Hepatic stellate cell (primary cell): ENCODE measurements at places on chromosomes 7 and 10.

DNA sequence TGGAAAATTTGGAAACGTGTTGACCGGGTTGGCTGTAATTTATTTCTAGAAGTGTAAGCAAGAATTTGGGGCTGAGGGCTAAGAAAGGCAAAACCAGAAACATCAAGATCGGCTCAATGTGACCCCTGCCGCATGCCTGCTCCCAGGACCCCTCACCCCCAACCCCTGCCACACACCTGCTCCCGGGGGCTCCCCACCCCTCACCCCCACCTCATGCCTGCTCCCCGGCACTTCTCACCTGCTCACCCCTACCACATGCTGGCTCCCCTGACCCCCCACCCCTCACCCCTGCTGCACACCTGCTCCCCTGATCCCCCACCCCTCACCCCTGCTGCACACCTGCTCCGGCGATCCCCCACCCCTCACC is 19.0 kb upstream of the CFAP46 start:
- DNase-seq = no peak

- DNase-seq = no peak
Measured at GRCh38 chr10:128883231-128884032, 583.6 kb upstream of the MGMT start.

GRCh38 chr10:3729397-3729976 is 55.5 kb downstream of the KLF6 start:
- no peak for DNase-seq

DNA sequence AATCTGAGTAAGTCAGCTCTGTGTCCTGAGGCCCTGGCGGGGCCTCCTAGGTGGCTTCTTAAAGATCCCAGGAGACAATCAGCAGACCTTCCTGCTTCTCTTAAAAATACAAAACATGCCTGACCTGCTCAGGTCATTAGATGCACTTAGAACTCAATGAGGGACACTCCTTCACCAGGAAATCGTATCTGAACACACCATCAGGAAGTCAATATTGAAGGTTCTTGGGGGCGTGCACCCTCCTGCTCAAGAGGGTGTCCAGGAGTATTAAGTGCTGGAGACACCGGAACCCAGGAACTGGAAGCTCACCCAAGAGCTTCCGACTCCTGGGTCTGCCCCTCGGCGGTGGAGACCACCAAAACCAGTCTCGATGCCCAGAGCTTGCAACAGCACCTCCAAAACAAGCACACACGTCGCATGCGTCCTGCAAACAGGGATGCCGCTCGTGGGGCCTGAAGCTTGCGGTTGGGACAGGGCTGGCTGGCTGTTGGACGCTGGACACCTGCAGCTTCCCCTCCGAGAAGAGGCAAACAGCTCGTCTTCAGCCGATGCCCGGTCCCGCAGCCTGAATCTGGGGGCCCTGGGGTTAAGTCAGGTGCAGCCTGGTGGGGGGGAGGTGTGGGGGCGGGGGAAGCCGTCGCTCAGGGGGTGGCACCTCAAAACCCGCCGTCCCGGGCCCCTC is 803 bp downstream of the RAPGEF5 start:
- no peak for DNase-seq

DNA sequence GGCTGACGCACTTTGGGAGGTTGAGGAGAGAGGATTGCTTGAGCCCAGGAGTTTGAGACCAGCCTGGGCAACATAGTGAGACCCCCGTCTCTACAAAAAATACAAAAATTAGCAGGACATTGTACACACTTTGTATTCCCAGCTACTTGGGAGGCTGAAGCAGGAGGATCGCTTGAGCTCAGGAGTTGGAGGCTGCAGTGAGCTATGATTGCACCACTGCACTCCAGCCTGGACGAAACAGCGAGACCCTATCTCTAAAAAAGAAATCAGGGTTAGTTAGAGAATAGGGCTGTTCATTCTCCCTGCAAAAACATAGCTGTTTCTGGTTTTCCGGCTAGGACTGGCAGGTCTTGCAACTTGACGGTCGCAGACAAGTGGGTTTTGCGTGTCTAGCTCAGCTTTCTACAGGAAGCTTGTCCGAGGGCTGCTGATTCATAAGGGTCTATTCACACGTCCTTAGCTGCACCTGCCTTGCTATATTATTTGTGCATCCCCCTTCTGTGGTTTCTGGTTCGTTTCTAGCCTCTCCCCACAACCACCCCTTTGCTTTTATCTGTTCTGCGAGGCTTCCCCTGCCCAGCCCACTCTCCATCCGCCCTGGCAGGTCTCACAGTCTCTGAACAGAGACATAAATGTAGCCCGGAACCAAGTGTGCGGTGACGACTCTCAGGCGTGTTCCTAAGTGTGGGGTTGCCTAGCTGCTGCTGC is 10.7 kb downstream of the AMZ1 start:
- no peak for DNase-seq

GRCh38 chr7:30285067-30285535 is 704 bp downstream of the ZNRF2 start:
- DNase-seq = no peak

DNA sequence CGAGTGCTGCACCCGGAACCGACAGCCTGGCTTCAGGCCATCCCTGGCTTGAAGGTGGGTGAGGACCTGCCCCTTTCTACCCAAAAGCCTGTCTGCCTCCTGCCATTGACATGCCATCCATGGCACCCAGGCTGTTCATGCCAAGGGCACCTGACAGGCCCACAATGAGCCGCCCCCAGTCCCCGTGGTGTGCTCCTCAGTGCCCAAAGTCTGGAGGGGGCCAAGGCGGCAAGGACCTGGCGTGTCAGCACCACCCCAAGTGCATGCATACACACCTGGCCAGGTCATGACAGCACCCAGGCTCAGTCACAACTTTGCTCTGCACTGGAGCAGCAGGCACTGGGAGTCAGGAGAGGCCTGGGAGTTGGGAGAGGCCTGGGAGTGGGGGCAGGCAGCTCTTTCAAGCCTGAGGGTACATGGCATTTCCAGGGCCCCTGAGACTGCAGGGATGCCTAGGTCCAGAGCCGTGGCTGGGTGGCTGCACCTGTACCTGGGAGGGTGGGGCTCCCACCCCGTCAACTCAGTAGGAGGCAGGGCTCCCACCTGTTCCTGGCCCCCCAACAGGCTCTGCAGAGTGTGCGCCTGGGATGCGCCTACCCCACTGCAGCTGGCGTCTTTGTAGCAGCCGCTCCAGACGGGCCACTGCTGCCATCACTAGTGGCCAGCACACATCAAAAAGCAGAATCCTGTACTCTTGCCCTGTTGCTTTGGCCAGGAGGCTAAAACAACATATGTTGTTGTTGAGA is 71.7 kb downstream of the ZNF467 start:
- DNase-seq = no peak

DNA sequence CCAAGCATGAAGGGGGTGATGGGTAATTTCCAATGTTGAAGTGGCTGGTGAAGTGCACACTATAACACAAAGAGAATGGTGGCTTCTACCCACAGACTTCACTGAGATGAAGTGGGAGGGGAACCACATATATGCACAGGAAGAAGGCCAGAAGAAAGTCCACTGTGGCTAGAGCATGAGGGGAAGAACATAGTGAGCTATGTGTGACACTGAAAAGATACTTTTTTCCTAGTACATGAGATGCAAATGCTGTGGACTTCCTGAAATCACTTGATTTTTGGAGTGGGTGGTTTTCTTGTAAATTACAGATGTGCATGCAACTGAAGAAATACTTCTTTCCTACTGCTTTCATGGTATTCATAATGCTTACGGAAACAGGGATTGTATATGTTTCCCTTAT is 115.6 kb upstream of the PHYHIPL start:
- no peak for DNase-seq

GRCh38 chr10:75619635-75620034 is 188.2 kb downstream of the LRMDA start:
- DNase-seq = no peak

DNA sequence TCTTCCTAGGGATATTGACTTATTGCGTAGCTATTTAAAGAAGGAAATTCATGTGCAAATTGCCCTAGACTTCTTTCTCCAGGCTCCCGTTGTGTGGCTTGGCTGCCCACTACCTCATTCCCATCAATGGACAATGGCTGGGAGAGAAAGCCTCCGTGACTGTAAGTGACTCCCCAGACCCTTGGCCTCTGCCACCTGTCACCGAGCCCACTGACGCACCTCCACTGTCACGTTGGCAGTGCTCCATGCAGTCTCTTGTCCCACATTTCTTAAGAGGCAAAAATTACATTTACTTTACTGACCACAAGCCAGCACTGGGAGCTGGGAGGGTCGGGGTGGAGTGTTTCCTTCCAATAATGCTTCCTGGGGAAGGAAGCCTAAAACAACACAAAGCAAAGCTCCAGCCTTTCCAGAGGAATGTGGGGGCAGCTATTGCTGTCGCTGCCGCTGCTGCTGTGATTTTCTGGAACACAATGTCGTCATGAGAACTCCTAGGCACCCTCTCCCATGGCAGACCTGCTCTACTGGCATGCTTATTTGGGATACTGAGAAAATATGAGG is 89.7 kb upstream of the STEAP1B start:
- DNase-seq = peak; percentile 60

- peak; percentile 45 for DNase-seq
Measured at GRCh38 chr10:110535958-110536891, 31.3 kb upstream of the SMC3 start.

DNA sequence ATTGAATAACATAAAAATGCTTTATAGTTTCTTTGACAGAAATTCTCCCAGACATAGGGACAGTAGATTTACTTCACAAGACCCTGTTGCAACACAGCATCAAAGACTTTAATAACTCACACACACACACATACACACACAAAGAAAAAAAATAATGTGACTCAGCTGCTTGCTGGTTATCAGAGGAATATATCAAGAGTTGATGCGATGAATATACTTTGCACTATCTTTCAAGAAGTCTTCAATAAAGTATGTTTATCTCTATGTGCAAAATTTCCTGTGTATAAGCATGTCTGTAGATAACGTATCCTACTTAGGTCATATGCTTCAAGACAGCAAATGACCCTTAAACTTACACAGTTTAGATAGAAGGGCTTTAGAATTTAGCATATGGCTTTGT is 243.1 kb downstream of the ARL4A start:
- DNase-seq = no peak

- no peak for DNase-seq
Measured at GRCh38 chr7:47007471-47007870, 574.4 kb downstream of the TNS3 start.

GRCh38 chr7:84688671-84689070 is 494.1 kb upstream of the SEMA3A start:
- no peak for DNase-seq

GRCh38 chr10:126702181-126702580 is 31.7 kb upstream of the C10orf90 start:
- no peak for DNase-seq

GRCh38 chr10:15877836-15878576 is 17.7 kb upstream of the MINDY3 start:
- DNase-seq = no peak

DNA sequence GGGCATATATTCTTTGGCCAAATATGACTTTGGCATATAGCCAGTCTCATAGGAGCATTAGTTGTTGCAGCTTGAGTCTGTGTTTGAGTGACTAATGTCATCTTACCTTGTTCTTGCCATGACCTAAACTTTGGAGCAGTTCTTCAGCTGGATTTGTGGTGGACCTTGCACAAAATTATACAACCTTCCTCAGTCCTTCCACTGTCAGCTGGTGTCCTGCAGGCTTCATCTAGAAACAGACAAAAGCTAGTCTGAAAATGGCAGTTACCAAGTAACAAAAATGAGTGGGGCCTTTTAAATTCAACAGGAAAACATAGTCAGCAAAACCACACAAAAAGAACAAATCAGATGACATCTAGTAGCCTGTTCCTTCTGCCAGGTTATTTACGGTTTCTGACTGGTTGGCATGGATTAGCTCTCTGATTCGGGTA is 59.5 kb upstream of the HECTD2 start:
- no peak for DNase-seq

DNA sequence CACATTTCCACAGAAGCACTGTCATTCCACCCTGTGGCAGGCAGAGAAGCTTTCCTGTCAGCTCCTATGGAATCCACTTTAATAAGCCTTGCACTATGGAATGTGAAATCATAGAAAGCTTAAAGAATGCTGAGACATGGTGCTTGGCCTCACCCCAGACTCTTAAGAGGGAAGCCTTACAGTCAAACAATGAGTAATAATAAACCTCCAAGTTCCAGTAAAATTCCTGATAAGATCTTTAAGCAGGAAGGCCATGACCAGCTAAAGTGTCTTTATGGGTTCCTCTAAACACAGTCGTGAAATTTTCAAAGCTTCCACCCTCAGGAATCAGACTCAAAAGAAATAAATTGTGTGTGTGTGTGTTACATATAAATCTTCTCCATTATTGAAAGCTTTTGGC is 11.9 kb upstream of the TEX36 start:
- DNase-seq = peak; percentile 38

DNA sequence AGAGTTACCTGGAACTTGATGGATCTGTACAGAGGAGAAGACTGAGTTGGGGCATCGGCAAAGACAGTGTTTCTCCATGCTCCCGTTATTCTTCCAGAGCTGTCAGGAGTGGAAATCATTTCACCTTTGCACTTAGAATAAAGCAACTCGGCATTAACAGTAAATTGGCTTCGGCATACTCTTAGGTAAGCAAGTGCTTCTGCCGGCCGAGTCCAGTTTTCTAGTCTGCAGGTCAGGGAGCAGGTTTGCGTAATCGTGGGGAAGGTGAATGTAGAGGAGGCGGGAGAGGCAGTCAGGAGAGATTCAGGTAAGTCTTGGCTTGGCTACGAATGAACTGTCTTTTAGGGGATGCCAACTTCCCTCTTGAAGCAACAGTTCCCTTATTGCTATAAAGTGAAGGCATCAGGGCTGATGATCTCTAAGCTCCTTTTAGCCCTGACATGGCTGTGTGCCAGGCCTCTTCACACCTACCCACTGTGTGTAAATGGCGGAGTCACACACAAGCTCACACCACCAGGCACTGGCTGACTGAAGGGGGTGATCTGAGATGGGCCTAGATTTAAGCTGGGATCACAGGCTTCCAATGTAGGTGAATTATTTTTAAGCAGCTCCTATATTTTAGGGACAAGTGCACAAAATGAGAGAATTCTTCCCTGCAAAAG is 127.1 kb downstream of the GATA3 start:
- no peak for DNase-seq

DNA sequence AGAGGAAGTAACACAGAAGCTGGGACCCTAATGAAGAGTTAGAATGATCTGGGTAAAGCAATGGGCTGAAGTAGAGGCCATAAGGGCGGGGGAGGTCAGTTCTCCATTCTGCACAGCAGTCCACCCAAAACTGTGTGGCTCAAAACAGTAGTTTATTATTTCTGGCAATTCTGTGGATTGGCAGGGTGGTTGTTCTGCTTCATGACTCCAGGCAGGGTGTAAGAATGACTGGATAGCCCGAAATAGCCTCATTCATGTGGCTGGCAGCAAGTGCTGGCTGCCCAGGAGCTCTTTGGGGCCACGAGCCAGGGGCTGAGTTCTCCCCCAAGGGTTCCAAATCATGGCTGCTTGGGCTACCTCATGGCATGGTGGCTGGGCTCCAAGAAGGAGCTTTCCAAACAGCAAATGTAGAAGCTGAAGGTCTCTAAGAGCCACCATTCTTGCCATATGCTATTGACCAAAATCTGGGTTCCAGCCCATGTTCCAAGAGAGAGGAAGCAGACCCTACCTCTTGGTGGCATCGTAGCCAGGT is 315.1 kb upstream of the C7orf33 start:
- no peak for DNase-seq

GRCh38 chr7:44978511-44979366 is at the start of gene MYO1G:
Gene MYO1G, minus strand, starts transcription at chr7:44979015. Its CDS starts 54 bp downstream, at chr7:44978961.
- no peak for DNase-seq
